Activated T-helper 1 cell treated with Interleukin-2 at 50 U/mL for 16 hours (primary cell): ENCODE measurements at places on chromosomes 3 and 15.

DNA sequence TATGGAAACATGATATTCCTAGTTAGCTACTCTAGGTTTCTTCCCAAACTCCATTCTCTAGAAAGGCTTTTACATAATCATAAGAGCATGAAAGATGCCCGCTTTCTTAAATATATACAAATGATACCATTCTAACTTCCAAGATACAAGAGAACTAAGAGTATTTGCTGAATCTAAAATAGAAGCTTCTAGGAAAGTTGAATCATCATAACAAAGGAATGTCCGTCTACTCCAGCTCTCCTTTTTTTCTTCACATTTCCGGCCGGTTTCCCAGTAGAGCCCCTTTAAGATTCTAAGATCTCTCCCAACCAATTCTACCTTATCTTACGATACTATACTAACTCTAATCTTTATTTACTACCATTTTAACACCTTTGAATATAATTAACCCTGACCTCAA lies 60.1 kb downstream of the RAD18 start:
- no peak for DNase-seq

- DNase-seq, result no peak
Observed at GRCh38 chr3:71849681-71850080, 64.7 kb upstream of the PROK2 start.

DNA sequence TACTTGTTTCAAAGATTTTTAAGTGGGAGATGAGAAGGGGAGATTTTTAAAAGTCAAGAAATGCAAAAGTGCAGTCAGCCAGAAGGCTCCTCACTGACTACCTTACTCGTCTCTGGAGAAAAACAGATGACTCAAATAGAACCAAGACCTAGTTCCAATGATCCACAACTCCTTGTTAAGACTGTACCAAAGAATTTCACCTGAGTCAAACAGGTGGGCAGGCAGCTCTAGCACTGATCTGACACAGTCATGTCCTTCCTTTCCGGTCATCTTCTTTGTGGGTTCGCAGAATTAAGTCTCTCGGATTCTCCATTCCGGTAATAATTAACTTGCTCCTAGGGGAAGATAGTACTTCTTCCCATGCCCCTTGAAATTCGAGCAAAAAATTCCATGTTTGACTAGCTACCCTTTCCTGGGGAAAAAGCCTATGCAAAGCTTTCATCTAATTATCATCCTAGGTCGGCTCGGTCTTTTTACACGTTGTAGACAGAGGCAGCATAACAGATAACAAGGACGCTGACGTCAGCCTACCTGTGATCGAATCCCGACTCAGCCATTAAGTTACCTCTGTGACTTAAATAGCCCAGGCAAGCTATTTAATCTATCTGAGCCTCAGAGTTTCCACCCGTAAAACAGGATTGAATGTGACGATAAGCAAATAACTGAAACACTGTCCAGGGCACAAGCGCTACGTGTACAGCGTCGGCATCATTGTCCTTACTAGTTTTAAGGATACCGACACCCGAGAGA lies 758 bp downstream of the SELENOK start:
- peak; percentile 22 for DNase-seq

DNA sequence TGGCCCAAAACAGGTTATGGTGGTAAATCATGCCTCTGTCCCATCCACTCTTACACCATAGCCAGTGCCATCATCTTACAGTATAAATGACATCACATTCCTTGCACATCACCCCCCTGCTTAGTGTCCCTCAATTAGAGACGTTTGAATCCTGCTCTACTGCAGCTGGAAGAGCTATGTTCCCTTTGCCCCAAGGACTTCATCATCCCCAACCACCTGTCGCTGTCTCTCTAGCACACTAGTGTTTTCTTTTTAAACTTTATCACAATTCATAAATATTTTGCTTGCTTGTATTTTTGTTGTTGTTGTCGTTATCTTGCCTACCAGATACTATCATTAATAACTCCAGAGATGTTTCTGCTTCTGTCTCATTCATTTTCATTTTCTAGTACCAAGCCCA lies 28.7 kb downstream of the SPTSSB start:
- no peak for DNase-seq

- no peak for DNase-seq
Observed at GRCh38 chr3:152628496-152628895, 206.4 kb upstream of the P2RY1 start.

DNA sequence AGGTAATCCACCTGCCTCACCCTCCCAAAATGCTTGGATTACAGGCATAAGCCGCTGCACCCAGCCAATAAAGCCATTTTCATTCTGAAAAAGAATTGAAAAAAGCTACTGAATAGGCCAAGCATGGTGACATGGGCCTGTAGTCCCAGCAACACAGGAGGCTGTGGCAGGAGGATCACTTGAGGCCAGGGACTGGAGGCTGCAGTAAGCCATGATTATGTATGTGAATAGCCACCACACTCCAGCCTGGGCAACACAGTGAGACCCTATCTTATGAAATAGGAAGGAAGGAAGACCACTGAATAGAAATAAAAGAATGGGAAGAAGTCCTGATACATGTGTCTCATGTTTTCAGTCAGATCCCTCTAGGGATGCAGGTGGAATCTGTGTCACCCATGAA lies 36.0 kb upstream of the SEMA4B start:
- DNase-seq, result no peak
